NCI-H345 (cell line): ENCODE measurements at places on chromosomes 6 and 20.

- DNase-seq: peak; percentile 90
These were observed 29.8 kb downstream of the RHAG start for GRCh38 chr6:49606721-49607390.

- no peak for DNase-seq
These were observed 227.3 kb downstream of the TBXT start for GRCh38 chr6:165940366-165940765.

DNA sequence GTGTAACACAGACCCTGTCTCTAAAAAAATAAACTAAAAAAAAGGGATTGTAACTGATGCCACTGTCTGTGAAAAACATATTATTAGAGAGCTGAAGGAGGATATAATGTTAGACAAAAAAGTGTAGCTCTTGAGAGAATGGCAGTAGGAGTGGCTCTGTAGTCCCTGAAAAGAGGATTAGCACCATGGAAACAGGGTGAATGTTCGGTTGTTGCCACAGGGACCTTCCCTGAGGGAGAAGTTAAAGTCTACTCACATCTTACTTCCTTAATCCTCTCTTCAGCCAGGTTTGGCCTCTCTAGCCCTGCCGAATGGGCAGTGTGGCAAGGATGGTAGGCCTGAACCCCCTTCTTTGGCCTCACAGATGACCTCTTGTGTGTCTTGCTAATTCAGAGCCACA lies 12.1 kb downstream of the SCAND1 start:
- no peak for DNase-seq

DNA sequence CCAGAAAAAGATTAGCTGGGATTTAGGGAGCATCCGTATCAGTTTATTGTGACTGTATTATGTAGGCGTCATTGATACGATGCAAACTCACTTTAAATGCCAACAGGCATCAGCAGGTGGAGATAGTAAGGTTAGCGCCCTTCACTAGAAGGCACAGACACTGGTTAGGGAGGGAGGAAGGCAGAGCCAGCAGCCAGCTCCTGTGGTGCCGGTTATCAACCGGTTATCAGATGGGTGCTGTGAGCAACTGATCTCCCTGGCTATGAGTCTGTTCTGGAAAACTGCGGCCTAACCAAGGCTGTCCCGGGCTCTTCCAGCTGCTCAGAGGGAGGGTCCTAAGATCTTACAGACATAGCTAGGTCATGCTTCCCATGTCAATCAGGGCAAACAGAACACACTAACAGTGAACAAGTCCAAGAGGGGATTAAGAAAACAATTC lies 47.5 kb upstream of the CD93 start:
- DNase-seq: no peak

DNA sequence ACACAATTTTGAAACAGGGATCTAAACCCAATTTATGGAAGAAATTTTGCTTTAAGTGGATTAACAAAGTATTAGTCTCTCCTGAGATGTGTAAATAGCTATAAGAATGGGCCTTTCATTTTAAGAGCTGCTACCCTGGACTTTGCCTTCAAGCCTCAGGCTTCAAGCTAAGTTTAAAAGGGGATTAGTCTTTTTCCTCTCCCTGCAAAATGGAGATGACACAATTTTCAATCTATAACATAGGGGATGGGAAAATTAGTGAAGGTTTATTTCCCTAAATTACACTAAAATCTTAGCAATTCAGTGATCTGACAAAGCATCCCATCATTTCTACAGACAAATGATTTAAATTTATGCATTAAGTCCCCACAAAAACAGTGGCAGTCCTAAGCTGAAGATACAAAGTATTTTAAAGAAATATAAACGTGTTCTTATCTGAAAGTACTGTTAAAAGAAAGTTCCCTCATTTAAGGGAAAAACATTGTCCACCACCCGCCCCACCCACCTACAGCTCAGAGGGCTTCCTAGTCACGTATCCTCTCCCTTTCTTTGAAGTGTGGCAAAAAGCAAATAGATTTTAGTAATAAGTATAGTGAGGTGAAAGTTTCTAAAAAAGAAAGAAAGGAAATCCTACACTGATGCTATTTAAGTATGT lies 14.5 kb downstream of the ARHGAP18 start:
- DNase-seq: no peak

DNA sequence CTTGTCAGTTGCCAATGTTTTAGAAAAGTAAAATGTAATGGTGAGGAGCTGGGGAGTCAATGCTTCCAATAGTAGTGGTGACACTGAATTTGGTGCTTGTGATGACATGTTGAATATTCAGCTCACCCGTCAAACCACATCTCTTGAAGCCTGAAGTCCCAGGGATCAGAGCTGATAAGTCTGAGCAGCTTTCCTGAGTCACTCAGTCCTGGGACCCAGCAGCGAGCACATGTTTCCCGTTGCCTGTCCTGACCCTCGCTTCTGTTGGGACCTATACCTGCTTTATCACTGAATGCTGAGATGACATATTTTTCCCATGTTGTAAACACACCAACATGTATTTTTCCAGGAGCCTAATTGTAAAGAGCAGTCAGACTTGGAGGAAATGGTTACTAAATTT lies 693.6 kb downstream of the QKI start:
- no peak for DNase-seq

- no peak for DNase-seq
These were observed 124.0 kb downstream of the OGFRL1 start for GRCh38 chr6:71412559-71413140.

DNA sequence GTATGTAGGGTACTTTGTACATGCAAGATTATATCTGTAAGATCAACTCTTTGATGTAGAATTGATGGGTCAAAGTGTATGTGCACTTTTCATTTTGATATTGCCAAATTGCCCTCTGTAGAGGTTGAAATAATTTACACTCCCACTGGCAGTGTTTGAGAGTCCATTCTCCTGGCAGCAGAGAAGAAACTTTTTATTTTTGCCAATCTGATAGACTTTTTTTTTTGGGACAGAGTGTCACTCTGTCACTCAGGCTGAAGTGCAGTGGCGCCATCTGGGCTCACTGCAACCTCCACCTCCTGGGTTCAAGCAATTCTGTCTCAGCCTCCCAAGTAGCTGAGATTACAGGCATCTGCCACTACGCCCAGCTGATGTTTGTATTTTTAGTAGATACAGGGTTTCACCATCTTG lies 199.2 kb downstream of the ZFAND3 start:
- no peak for DNase-seq

GRCh38 chr6:106188104-106188794 lies 102.1 kb downstream of the PRDM1 start:
- no peak for DNase-seq

DNA sequence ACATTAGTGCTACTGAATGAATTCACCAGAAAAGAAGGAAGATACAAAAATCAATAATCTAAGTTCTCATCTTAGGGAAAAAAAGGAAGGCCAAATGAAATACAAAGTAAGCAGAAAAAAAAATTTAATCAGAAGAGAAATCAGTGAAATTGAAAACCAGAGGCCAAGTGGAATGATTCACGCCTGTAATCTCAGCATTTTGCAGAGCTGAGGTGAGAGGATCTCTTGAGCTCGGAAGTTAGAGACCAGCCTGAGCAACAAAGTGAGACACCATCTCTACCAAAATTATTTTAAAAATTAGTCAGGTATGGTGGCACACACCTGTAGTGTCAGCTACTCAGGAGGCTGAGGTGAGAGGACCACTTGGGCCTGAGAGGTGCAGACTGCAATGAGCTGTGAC lies 21.2 kb upstream of the ASF1A start:
- no peak for DNase-seq

DNA sequence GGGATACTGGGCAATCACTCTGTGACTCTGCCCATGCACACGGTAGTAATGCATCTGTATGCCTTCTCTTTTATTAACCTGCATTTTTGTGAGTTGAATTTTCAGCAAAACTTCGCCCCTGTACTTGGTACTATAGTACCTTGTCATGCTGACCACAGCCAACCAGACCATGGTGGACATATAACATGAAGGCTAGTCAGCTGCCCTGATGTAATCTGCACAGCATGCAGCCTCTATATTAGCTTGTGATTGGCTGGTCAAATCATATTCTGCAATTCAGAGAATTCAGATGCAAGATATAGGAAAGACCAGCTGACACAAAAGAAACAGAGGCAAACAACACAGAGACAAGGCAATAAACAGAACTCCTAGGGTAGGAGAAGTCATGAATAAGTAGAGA lies 200.9 kb upstream of the JARID2 start:
- no peak for DNase-seq

GRCh38 chr20:49603209-49603627 lies 35.3 kb upstream of the PTGIS start:
- no peak for DNase-seq

- no peak for DNase-seq
These were observed 2.5 kb downstream of the CNR1 start for GRCh38 chr6:88163616-88164015.

- peak; percentile 59 for DNase-seq
These were observed 2.7 kb downstream of the MYB start for GRCh38 chr6:135183532-135184440.

DNA sequence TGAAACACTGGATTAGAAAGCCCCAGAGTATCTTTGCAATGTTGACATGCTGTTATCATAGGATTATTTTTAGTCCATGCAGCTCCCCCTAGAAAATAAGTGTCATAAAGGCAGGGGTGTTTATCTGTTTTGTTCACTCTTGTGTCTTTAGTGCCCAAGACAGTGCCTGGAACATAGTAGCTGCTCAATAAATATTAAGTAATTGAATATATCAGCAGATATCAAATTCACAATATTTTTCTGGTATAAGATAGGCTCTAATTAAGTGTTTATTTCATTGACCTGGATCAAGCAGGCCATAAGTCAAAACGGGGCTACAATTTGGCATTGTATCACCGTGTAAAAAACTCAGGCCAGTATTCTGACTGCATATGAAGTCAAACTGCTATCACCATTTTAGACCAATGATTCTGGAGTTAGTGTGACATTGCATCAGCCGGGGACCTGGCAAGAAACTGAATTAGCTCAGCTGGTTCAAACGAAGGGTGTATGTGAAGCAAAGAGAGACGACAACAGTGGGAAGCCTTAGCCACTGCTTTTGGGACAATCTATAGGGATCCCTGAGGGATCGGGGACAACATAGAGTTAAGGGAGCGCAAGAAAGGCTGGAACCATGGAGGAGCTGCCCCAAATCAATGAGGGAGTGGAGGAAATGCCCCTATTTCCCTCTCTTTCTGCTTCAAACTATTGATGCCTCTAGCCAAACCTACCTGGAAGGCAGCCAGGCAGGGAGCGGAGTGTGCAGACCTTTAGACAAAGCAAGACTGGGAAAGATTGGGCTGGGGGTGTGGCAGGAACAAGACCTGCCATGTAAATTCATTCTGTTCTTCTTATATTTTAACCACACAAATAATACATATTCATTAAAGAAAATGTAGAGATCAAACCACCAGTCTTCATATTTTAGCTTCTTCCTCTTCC lies 112.2 kb downstream of the PLEKHG1 start:
- DNase-seq: peak; percentile 12

DNA sequence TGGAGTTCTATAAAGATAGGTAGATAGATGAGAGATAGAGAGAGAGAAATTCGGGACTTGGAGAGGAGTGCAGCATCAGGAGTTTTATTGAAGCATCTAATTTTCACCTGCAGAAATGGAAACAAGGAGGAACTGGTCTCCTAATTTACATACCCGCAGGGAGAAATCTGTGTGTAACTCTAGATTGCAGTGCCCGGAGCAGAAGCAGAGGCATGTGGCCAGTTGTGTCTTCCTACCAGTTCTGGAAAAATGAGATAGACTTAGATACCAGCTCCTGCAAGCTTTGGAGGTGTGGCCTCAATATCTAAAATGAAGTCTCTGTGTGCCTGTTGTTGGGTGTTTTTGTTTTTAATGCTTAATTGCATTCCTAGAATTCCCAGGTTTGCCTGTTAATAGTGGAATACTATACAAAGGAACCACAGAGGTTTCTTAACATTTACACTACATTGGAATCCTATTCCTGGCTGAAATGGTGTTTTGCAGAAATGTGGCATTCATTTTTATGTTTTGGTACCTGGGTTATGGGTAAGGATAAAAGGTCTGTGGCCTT lies 57.4 kb downstream of the DTD1 start:
- no peak for DNase-seq

DNA sequence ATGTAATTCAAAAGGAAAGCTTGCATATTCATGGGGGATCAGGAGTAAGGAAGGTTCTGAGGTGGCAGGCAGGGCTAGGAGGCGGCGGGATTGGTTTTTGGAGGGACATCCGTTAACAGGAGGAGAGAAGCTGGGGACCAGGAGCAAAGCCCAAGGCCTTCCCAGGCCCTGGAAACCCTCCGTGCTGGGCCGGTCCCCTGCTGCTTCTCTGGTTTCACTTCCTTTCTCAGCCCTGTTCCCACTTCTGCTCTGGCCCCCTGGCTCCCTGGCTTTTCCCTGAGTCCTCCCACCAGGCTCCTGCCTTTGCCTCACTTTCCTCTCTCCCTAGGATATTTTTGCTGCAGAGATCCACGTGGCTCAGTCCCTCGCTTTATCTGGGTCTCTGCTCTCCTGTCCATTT lies 26.4 kb upstream of the SALL4 start:
- no peak for DNase-seq

DNA sequence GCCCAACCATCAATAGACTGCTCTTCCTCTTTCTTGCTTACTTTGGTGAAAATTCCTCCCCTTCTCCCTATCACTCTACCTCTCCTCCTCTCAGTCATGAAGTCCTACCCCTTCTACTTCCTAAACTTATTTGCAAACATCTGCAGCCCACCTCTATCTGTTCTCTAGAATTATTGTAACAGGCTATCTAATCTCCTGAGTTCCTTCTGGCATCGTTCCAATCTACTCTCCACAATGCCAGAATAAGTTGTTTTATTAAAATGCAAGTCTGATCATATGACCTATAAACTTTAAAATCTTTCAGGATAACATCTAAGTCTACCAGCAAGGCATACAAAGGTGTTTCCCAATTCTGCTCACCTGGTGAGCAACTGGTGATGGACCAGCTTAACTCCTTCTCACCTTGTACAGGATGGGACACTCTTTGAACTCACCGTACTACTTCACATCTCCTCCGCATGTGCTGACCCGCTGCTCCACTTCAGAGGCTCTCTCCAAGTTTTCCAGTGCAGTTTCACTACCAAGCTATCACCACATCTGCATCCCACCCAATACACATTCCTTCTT lies 7.9 kb downstream of the CD164 start:
- no peak for DNase-seq

DNA sequence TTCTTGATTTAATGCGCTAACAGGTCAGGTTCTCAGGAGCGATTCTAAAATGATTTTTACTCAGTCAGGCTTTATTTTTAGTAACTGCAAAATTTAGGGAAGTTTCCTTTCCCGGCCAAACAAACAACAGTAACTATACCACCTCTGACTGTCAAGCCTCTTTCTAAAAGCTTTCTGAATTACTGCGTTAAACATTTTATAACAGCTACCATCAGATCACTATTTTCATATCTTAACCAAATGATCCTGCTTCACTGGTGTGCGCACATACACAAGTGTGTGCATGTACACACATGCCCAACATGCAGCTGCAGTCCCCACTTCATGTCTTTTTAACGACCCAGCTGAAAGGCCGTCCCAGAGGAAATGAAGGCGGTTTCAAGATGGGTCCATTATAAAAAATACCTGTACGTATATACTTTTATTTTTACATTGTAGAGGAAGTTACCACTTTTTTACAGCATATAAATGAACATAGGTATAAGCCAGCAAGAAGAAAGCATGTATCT lies 25.0 kb downstream of the TMEM242 start:
- no peak for DNase-seq

- no peak for DNase-seq
These were observed 39.6 kb upstream of the HS3ST5 start for GRCh38 chr6:114382406-114382805.
